Natural killer cell (primary cell): ENCODE measurements at places on chromosomes 5 and 9. TPM values are rescaled to one million over a fixed set of nuclear protein-coding genes. Genes with fewer than 3 reads are reported as not detected.
A peak's percentile ranks its signal among the peaks of the same experiment; 100 is the strongest.

- DNase-seq, result no peak
These were observed 46.0 kb downstream of the NXNL2 start for GRCh38 chr9:88580961-88581360.

DNA sequence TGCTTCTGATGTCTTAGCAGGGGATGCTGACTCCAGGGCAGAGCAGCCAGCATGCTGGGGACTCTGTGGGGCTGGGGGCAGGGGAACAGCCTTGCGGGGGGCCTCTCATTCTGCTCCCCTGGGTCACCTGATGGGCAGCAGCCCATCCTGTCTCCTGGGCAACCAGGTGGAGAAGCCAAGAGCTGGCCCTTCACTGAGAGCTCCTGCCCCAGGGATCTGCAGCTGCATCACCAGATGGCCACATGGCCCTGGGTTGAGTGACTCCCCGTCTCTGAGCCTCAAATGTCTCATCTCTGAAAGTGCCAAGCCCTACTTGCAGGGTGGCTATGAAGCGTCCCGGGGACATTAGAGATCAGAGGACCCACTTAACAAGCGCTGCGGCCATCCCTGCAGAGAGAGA lies 49.1 kb downstream of the LRSAM1 start:
- no peak for DNase-seq

DNA sequence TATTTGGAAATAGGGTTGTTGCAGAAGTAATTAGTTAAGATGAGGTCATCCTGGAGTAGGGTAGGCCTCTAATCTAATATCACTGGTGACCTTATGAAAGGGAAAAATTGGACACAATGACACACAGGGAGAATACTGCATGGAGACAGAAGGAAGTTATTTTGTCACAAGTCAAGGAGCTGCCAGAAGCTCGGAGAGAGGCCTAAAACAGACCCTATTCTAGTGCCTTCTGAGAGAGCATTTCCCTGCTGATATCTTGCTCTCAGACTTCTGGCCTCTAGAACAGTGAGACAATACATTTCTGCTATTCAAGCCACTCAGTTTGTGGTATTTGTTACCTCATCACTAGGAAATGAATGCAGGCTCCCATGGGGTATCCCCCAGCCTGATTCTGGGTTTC lies 332.9 kb downstream of the CSNK1G3 start:
- DNase-seq, result no peak

DNA sequence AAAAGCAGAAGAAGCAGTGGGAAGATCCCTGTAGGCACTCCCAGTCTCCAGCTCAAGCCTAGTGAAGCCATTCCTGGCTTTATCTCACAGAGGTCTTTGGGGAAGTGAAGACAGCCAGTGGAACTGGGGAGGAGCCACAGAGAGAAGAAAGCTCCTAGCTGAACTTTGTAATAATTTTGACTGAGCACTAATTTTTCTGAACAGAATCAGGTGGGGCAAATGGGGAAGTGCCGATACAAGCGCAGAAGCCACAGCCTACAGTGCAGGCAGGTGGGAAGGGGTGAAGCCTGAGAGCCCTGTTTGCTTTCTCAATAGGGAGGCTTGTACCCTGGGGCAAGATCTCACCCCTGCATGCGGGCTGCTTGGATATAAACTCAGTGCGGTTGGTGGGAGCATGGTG lies 48.4 kb upstream of the SNAPC3 start:
- no peak for DNase-seq

SPINK1 gene
- not detected for total RNA-seq

EPB41L4B gene
- not detected for total RNA-seq

DNA sequence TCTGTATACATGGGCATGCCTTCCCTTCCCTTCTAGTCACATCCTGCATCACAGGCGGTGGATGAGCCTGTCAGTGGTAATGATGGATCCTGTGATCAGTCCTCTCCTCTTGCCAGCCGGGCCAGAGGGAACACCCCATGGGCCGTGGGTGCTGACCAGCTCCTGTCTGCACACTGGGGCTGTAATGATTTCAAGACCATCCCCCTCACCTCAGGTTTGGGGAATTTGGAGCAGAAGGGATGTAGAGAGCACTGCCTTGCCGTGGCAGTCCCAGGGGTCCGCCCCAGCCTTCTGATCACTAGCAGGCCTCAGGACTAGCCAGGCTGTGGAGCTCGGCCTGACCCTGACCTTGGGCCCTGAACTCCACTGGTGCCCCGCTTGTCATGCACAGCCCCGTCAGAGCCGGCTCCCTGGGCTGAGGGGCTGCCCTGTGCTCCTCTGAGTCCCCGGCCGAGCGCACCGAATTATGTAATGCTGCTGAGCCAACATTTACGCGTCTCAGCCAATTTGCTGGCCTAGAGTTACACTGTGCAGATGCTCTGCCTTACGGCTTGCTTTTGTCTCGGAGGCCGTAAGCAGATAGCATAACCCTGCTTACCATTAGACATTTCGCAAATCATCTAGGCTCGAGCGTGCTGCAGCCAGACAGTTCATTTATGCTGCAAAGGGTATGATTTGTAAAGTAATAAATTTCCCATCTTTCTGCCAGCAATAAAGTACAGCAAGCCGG lies 155.3 kb downstream of the MACROH2A1 start:
- DNase-seq, result peak; percentile 12

PCDHGA11 gene
- total RNA-seq, result 0.40 TPM

- DNase-seq, result no peak
These were observed 360.6 kb upstream of the MEF2C start for GRCh38 chr5:89243611-89244010.

MARCHF3 gene
- 11.2 TPM for total RNA-seq

- DNase-seq, result no peak
These were observed 815.1 kb downstream of the TLE1 start for GRCh38 chr9:80874276-80874675.

DNA sequence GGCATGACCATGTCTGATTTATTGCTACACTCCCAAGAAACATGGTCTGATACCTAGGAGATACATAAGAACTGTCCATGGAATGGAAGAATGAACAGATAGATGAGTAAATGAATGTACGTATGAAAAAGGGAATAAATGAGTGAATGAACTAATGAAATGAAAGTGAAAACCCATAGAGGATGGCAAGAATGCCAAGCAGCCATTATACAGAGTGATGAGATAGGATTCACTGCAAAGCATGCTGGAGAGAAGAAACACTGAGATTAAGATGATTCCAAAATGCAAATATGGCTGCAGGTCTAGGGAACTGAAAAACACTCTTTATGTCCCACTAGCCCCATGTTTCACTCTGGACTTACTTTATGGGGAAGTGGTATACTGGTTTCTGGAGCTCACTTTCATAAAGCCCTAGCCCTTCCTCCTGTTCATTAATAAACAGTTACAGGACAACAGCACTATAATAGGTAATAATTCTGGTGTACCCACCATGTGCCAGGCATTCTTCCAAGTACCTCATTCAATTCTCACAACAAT lies 170.3 kb upstream of the RAD23B start:
- DNase-seq, result no peak

DNA sequence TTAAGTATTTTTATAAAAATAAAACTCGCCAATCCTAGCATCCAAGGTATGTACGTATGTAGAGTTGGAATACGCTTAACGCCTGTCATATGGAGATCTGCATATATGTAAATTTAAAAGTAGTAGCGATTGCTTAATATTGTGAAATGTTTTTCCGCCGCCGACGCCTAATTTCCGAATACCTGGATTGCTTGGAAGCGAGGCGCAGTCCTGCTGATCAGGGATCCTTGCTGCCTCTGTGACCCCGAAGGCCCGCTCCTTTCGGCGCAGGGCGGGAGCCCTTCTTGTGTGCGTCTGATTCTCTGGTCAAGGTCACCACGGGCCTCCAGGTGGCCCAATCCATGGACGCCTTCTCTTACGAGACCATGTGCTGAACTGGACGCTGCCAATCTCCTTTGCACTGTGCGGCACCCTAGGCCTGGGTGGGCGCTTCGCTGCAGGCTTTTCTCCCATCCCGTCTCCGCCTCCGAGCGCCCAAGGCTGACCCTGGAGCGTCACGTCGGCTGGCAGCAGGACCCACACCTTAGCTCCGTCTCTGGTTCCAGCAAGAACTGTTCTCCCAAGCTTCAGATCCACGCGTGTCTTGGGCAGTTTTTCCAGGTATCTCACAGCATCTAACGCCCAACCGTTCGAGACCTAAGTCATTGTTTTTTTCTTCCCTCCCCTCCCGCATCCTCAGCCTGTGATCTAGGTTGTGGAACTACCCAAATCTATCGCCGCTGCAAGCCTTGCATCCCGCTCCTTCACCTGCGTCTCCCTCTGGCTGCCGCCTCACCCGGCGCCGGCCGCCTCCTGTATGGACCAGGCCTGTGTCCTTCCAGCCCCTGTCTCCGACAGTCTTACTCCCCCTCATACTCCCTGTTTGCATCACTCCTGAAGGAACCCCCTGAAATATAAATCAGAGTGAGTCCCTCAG lies 3.6 kb upstream of the TRIM41 start:
- no peak for DNase-seq
